ENCODE measurements at places on chromosomes 16 and 17.

DNA sequence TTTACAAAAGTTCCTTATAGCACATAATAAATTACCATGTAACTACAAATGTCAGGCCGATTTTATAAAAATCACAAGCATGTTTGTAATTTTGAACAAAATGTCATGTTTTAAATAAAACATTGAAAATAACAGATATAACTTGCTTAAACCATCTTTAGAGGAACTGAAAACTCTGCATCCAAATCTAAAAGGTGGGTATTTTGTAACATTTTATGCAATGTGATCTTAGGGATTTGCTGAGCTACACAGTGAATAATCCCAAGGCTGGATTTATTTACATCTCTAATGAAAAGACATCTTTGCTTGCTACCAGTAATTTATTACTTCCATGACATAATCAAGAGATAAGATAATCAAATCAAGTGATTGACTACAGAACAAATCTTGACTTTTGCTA lies 47.5 kb downstream of the N4BP1 start:
- DNase-seq, result no peak

DNA sequence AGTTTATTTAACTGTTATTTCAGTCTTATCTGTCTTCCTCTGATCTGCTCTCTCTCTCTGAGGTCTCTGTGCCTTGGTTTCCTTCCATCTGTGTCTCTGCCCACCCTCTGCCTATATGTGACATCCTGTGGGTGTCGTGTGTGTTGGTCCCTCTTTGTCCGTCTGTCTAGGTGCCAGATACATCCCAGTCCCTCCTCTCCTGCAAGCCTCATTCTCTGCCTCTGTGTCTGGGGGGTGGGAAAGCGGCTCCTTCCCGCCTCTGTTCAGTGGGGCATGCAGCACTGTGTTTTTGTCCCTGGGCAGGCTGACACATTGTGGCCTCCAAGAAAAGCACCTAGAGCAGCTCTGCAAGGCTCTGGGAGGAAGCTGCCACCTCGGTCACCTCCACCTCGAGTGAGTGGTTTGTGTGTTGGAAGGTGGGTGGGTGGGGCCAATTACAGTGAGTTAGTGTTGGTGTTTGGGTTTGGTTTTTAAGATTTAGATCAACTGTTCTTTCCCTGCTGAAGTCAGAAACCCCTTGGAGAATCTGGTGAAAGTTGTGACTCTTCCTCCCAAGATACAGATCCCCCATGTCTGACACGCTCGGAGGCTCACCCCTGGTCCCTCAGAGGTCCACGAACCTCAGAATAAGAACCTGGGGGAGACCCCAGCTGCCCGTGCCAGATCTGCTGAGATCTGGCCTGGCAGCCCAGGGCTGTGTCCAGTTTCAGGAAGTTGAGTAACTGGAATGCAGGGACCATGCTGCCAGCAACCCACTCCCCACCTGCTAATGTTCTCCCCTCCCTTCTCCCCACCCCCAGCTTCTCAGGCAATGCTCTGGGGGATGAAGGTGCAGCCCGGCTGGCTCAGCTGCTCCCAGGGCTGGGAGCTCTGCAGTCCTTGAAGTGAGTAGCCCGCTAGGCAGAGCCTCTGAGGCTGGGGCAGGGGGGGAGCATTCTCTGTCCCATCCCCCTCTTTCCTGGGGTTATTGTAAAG lies 50.9 kb upstream of the CPNE2 start:
- no peak for DNase-seq

DNA sequence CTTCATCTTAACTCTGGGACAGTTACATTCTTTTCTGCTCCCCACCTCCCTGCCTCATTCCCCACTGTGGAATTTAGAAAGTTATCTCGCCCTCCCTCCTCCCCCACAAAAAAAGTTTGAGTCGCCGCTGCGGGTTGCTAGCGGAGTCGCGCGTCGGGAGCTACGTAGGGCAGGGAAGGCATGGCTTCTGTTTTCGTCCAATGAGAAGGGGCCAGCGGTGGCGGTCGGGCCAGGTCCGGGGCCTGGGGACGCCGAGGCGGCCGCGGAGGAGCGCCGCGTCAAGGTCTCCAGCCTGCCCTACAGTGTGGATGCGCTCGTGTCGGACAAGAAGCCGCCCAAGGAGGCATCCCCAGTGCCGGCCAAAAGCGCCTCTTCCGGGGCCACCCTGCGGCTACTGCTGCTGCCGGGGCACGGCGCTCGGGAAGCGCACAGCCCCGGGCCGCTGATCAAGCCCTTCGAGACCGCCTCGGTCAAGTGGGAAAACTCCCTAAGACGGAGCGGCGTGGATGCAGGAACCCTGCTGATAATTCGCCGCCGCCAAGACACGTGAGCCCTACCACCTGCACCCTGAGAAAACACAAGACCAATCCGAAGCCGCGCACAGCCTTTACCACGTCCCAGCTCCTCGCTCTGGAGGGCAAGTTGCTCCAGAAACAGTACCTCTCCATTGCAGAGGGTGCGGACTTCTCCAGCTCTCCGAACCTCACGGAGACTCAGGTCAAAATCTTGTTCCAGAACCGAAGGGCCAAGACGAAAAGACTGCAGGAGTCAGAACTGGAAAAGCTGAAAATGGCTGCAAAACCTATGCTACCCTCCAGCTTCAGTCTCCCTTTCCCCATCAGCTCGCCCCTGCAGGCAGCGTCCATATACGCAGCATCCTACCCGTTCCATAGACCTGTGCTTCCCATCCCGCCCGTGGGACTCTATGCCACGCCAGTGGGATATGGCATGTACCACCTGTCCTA lies 8.9 kb downstream of the OR4D1 start:
- no peak for DNase-seq

DNA sequence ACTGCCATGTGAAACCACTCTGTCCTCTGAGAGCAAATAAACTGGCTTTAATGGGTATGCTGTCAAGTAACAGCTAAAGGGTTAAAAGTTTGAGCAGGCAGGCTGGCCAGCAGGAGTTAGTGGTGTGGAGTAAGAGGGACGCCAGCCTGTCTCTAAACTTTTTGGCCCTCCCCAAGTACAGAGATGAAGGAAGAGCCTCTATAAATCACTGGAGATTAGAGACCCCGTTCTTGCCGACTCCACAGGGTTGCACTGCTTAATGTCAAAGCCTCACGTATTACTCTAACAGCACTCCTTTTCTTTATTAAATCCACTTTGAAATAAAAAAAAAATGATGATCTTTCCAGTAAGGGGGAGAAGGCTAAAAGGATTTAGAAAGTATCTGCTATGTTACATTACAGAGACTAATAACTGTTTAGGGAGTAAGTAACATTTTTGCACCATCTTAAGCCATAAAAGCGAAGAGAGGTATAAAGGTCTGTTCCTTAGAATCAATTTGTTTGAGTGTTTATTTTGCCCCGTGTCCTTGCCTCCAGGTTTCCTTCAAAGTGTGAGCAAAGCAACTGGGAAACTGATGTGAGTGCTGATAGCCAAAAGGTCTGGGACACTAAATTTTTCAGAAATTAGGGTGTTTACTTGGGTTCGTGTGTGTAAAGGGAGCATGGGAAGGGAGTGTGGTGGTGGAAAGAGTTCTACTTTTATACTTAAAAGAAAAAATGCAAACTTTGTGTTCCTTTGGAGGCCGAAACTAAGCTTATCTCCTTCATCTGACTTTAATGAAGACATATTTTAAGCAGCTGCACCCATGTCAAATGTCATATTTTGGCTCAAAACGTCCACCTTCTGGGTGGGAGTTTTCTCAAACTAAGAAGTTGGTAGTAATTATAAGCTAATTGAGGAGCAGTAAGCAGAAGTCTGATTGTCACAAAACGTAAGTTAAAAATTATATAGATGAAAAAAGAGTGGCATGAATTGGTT lies 109.9 kb upstream of the TBX2 start:
- DNase-seq, result no peak

GRCh38 chr16:89565256-89565505 lies 4.7 kb downstream of the RPL13 start:
- no peak for DNase-seq

- no peak for DNase-seq
Measured at GRCh38 chr17:67379251-67379630, 2.2 kb downstream of the PITPNC1 start.

DNA sequence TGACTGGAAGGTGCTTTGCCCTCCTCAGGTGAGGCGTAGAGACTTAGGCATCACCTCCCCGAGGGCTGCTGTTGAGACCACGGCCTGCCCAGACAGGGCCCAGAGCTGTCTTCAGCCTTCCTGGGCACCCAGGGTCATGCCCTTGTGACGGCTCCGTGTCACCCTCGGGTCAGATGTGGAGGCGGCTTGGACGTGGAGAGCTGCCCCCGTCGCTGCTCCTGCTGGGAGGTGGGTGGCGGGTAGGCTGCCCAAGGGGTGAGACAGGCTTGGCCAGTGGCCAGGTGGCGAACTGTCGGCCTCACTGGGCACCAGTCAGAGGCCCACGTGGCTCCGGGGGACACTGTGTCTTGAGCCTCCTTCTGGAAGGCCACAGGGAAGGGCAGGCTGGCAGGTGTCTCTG lies 8.9 kb upstream of the SNAI3 start:
- no peak for DNase-seq

DNA sequence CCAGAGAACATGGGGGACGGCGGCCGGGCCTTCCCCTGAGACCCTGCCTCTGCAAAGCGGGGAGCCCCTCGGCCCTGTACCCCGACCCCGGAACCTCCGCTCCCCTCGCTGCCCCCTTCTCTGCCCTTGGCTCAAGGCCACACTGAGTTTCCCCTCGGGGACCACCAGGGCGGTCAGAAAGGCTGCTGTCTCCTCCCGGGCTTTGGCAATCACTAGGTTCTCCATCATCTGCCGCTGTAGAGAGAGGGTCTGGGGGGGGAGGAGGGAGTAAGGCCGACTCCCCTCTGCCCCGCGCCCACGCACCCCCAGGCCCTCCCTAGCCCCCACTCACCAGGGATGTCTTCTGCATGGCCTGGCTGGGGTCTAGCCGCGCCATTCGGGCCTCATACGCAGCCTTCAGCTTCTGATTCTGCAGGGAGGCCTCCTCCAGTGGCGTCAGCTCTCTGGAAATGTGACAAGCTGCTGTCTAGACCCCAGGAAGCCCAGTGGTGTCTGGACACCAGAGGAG lies 8.4 kb downstream of the VPS9D1 start:
- DNase-seq, result no peak

DNA sequence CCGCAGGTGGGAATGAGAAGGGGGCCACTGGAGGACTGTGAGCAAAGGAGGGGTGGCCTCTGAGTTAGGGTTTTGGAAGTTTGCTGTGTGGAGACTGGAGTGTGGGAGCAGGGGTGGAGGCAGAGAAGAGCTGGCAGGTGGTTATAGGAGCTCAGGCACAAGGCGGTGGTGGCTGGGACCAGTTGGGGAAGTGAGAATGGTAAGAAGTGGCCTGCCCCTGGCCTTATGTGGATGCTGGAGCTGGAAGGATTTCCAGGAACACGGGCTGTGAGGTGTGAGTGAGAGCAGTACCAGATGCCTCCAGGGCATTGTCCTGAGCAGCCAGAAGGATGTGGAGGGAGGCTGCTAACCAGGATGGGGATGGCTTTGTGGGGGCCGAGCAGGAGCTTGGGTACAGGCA lies 277.2 kb downstream of the SNX29 start:
- DNase-seq, result no peak

GRCh38 chr17:81932333-81932983 lies 4.6 kb downstream of the PYCR1 start:
- no peak for DNase-seq

DNA sequence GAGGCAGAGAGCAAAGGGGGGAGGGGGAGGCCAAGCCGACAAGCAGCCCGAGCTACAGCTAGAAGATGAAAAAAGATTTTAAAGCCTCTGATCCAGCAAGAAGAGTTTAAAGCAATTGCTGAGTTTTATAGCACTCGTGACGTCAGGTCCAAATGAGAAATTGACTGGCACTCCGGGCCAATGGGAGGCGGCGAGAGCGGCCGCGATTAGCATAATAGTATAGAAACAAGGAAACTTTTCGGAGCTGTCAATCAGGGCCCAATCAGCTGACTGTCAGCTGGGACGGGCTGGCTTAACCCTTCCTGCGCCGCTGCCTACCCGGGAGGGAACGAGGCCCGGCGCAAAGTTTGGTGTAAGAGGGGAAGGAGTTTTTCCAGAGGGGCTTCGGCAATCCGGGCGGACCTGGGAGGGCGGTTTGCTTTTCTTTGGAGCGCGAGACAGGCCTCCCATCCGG lies at the start of gene MAF:
Gene MAF, minus strand, starts transcription at position 100 of the 454 bp plus-strand sequence. CDS start 835 bp downstream, outside the sequence.
- DNase-seq, result no peak

GRCh38 chr16:75908331-75909117 lies 182.2 kb upstream of the CPHXL start:
- no peak for DNase-seq

DNA sequence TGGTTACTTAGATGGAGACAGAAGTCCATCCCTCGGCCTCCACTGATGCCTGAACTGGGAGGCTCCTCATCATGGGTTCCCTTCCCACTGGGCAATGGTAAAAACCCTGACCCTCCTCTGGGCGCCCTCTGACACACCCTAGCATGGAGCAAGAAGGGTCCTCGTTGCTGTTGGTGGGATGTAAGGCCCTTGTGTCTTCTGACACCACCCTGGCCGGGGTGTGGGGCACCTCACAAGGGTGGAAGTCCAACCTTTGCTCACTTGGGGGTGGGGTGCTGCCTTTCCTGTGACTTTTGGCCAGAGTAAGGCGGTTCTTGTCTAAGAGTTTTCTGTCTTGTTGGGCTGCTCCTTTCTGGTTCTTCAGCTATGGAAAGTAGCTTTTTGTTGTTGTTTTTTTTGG lies 28.7 kb downstream of the MPRIP start:
- DNase-seq, result no peak

- no peak for DNase-seq
Measured at GRCh38 chr16:74650966-74651567, 15.6 kb downstream of the RFWD3 start.

DNA sequence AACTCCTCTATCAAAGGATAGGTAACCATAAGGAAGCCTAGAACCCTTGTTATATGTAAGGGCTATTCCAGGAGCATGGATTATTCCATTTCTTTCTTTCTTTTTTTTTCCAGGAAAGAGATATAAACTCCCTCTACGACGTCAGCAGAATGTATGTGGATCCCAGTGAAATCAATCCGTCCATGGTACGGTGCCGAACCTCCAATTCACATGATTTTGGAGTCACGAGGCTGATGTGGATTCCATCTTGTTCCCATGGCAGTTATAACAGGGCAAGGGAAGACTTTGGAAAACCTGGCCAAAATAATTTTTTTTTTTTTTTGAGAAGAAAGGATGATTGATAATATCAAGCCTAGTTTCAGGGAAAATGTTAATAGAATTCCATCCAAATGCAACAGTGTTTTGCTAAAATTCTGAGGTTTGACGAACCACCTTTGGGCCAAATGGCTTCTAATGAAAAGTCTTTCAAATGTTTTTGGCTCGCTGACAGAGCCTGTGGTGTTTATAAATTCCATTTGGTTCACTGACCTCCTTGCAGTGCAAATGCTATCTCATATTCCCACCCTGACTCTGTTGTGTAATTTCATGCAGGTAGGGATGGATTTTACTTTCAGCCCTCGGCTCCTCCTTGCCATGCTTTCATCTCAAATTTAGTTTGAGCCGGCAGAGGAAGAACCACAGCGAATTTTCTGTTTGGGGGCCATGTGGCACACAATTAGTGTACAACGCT lies 90.0 kb downstream of the SDR42E1 start:
- no peak for DNase-seq

GRCh38 chr17:17710728-17711541 lies 29.7 kb downstream of the RAI1 start:
- DNase-seq, result no peak
